HS-5 (cell line): ENCODE measurements at places on chromosomes 4 and X.
A peak's percentile ranks its signal among the peaks of the same experiment; 100 is the strongest.

DNA sequence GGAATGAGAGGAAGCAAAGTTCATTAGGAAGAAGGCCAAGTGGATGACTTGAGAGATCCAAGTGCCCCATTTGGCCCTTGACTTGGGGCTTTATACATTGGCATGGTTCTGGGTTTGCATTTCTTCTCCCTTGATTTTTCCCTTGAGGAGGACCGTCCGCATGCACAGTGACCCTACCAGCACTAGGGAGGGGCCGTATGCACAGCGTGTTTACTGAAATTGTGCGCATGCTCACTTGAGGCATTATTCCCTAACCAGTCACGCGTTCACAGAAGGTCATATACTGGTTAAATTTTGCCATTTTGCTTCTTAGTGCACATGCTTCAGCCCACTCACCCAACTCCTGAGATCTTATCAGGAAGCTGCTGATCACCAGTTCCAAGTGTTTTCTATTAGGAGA is 35.1 kb downstream of the PAGE2 start:
- DNase-seq = no peak

GRCh38 chr4:168893807-168894206 is 116.2 kb downstream of the CBR4 start:
- no peak for DNase-seq

GRCh38 chr4:94274912-94275311 is 67.2 kb downstream of the SMARCAD1 start:
- DNase-seq = peak; percentile 38

- no peak for DNase-seq
Measured at GRCh38 chr4:159434114-159434870, 331.4 kb downstream of the RAPGEF2 start.

- no peak for DNase-seq
Measured at GRCh38 chr4:26130173-26130572, 190.6 kb upstream of the RBPJ start.

DNA sequence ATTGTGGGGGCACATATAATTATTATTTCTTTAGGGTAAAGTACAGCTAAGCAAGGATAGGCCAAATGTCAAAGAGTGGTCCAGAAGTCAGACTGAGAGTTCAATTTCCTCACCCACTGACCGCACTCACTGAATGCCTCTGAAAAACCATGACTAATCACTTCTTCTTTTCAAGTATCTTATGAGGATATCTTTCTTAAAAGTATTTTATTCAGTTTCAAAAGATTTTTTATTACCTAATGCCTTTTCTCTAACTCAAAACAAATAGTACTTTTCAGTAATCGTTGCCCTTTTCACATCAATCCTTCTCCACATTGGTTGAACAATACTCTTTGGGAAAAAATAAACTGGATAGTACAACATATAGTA is 61.7 kb upstream of the CAMK2D start:
- DNase-seq = no peak

DNA sequence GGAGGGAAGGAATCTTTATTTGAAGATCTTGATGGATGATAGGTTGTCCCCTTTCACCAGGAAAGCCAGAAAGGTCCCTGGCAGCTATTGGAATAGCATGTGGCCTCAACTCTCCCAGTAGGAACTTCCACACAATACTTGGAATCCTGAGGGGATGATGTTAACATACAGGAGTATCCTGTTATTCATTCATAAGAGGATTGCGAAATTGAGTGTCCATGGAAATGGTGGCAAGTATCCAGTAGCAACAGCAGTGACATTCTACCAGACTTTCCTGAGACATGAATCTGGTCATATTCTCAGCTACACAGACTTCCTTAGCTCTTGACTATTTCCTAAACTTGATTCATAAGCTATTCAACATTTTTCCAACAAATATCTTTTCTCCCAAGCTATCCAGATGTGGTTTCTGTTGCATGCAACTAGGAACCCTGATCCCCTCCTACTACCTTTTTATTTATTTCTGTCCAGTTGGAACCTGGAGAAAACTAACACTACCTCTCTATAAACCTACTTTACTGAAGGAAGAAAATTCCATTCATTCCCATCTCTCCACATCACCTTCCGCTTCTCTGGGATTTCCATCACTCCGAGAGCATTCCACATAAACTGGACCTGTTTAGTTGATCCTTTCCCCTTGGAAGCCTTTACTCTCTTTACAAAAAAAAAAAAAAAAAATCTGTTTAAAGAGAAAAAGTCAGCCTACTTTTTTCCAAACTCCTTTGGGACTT is 101.8 kb downstream of the ANXA5 start:
- peak; percentile 35 for DNase-seq

GRCh38 chr4:33494150-33494549 is 2750.2 kb downstream of the ARAP2 start:
- no peak for DNase-seq

DNA sequence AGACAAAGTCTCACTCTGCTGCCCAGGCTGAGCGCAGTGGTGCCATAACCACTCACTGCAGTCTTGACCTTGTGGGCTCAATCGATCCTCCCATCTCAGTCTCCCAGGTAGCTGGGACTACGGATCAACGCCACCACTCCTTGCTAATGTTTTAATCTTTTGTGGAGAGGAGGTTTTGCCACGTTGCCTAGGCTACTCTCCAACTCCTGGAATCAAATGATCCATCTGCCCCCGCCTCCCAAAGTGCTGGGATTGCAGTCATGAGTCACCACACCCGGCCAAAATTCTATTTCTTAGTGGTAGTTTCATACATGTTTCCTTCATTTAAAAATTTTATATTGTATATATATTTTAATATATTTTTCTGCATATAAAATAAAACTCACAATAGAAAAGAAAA is 125.8 kb upstream of the CLNK start:
- no peak for DNase-seq

DNA sequence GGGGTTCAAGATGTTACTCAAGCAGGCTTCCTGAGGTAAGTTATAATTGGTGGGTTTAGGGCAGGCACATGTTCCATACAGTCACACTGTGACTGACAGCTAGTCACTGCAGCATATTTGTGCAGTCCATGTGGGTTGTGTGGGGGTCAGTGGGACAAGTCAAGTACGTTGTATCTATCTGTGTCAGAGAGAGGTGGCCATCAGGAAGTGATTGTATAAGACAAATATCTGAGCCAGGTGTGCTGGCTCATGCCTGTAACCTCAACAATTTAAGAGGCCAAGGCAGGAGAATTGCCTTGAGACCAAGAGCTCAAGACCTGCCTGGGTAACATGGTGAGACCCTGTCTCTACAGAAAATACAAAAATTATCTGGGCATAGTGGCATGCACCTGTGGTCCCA is 509.3 kb downstream of the CENPC start:
- no peak for DNase-seq

DNA sequence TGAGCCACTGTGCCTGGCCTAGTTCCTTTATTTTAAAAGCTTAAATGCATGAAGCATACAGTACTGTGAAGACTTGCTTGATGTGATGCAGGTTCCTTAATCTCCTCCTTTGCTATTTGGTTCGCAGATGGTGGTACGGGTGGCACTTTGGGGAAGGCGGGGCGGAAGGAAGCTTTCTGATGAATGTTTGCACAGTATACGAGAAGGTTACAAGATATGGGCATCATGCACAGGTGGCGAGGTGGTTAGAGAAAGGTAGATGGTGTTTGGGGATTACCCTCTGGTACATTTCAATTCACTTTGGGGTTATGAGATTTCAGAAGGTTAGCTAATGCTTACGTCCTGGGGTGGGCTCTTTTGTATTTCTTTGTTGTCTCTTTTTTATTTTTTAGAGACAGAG is 17.2 kb downstream of the RHOH start:
- no peak for DNase-seq

- DNase-seq = no peak
Measured at GRCh38 chrX:8607326-8607725, 124.6 kb downstream of the ANOS1 start.

GRCh38 chr4:76558396-76559235 is 123.6 kb downstream of the SHROOM3 start:
- no peak for DNase-seq

DNA sequence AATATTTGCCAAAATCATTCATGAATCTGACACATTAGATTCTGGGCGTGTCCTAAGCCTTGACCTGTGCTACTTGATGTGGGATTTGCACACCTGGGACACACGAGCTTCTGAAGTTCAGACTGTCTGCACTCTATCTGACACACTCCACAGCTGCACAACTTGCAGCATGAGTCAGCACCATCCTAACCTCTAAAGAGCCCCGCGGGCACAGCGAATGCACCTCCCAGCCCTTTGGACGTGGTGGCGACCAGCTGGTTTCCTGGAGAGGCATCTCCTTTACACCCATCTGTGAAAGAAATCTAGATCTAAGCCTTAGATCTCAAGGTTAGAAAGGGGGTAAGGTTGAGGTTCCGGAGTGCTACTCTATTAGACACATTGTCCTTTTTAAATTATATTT is 69.2 kb downstream of the SORBS2 start:
- DNase-seq = no peak

DNA sequence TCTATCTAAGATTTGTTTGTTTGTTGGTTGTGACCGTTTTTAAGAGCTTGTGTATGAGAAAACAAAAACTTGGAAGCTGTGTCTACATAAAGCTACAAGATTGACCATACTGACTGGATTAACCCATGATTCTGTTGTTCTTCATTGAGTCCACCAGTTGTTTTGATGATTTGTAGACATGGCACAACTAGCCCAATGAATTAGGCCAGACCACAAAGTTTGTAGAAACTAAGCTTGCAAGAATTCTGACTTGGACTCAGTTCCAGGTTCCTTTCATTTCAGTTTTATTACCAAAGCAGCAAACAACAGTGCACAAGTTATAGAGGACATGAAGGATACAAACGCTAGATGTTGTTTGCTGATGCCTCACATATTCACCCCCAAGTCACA is 119.3 kb downstream of the RASGEF1B start:
- no peak for DNase-seq

- DNase-seq = no peak
Measured at GRCh38 chr4:18111081-18111480, 89.5 kb upstream of the LCORL start.

- no peak for DNase-seq
Measured at GRCh38 chr4:159292137-159292896, 189.4 kb downstream of the RAPGEF2 start.
